Peyer's patch (tissue), 4 donors: ENCODE measurements at places on chromosomes 2 and 18.

- no peak for DNase-seq
Observed at GRCh38 chr2:100256416-100256815, 65.9 kb downstream of the LONRF2 start.

DNA sequence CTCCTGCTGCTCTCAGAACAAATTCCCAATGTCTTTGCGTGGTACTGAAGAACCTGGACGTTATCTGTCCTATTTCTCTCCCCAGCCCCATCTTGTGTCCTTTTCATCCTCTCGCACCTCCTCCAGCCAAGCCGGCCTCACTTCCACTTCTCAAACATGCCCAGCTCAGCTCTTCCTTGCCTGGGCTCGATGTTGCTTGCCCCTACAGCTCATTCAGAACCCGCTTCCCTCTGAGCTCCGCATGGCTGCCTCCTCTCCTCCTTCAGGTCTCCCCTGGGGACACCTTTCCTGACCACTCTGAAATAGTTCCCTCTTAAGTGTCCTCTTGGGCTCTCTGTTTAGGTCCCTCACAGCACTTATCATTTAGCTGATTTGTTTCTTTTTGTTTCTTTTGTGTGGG, 6.7 kb upstream of the SMARCAL1 start:
- no peak for DNase-seq

DNA sequence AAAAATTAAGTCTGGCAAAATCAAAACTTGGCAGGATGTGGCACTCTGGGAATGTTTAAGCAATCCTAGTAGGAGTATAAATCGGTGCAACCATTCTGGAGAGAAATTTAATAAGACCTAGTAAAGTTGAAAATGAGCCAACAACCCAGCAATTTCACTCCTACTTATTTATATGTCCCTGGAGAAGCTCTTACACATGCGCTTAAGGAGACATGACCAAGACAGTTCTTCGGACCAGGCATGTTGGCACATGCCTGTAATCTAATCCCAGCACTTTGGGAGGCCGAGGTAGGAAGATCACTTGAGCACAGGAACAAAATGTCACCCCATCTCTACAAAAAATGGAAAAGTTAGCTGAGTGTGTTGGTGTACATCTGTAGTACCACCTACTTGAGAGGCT, 374.6 kb upstream of the LYPD1 start:
- DNase-seq = no peak

DNA sequence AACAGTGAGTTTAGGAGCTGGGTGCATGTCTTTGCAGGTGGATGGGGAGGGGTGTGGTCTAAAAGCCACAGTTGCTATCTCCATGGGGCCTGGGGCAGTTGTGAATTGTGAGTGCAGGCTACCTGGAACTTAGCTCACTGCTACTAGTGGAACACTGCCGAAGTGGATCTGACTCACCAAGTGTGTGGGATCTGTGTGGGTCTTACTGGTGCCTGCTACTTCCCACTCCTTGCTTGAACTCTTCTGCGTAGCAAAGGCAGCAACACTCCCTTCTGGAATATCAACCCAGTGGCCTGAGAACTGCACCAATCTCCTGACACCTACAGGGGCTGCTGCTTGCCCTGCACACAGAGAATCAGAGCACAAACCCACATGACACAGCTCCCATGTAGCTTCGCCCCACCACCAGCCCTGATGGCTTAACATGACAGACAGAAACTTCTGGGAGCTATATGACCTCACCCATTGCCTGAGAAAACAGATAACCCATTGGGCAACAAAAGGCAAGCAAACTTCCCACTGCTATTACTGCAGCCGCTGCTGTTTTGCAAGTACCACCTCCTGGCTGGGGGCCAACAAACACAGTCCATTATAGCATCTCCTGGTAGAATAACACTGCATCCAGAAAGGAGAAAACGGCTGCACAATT, 455.1 kb upstream of the DDX18 start:
- no peak for DNase-seq

DNA sequence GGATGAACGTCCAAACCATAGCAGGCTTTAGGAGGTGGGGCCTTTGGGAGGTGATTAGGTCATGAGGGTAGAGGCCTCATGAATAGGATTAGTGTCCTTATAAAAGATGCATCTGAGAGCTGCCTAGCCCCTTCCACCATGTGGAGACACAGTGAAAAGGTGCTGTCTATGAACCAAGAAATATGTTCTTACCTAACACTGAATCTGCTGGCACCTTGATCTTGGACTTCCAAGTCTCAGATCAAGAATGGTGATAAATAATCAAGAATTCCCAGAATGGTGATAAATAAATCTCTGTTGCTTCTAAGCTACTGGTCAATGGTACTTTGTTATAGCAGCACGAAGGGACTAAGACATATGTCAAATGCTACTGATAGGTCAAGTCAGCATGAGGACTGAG, 15.1 kb upstream of the DYTN start:
- DNase-seq = no peak

GRCh38 chr2:10228611-10229365, 73.9 kb upstream of the HPCAL1 start:
- peak; percentile 81 for DNase-seq

DNA sequence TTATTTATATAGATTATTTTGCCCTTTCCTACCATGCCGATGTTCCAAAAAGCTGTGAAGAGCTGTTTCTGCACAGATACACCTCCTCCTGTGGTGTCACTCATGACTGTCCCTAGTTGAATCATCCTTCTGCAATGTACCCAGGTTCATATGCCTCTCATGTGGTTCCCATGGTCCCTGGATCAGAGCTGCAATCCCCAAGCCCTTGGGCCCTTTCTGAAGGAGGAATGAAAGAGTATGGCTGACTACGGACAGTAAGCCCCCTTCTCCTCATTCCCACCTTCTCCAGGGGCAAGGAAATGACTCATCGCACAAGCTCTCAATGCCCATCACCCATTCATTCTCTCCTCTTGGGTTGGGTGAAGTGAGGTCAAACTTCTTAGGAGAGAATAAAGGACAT, 63.9 kb upstream of the ACVR1 start:
- DNase-seq = no peak

- no peak for DNase-seq
Observed at GRCh38 chr2:22282220-22282619, 1102.8 kb upstream of the KLHL29 start.

GRCh38 chr2:152444448-152444847, 109.5 kb downstream of the FMNL2 start:
- no peak for DNase-seq

GRCh38 chr2:239789711-239790110, 235.4 kb downstream of the NDUFA10 start:
- peak; percentile 21 for DNase-seq

DNA sequence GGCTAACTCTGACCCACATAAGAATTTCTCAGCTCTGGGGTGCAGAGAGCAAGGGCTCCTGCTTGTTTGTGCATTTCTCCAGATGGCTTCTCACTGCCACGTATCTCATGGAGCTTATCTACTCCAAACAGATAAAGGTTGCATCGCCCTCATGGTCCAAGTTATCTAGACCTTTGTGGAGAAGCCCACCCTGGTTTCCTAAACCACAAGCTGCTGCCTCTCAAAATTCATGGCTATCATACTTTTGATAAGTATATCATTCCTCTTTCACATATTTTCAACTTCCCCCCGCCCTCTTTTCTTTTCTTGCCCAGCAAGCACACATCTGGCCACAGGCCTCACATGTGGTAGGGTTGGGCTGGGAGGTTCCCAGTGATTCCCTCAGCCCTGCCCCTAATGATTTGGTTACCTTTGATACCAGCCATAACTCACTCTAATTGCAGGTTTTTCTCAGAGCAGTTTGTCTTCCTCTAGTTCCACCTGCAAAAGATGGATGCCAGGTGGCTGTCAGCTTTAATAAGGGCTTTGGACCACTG, 146.0 kb downstream of the RHBDD1 start:
- DNase-seq = no peak

- no peak for DNase-seq
Observed at GRCh38 chr2:175007510-175007909, 2.3 kb upstream of the CHN1 start.

DNA sequence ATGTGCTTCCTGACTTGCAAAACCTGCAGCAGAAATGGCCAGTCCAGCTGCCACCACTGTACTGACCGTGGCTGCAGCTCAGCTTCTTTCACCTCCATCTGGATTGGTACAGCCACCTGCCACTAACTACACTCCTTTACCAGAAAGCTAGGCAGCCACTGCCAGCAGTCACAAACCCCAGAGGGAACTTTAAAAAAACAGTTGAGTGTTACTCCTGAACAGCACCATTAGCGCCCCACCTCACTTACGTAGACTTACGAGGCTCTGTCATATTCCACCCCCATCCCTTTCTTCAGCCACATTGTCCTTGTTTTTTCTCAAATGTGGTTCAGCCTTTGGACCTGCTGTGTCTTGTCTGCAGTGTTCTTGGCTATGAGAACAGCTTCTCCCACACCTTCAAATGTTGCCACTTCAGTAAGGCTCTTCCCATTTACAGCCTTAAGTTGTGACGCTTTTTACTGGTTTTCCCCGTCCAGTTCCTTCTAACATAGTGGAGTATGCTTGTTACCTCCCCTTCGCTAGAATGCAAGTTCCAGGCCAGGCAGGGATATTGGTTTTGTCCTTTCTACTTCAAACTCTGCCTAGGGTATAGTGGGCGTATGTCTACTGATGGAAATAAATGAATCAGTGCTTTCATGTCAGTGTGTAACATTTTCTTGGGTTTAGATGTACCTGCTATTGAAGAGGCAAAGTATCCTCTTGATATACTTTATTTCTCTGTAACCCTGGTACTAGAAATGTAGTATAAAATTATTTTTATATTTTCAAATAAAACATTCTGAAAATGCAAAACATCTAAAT, 17.0 kb downstream of the HNRNPA3 start:
- no peak for DNase-seq

GRCh38 chr2:191869178-191869577, 22.3 kb upstream of the CAVIN2 start:
- DNase-seq = no peak

GRCh38 chr2:48026865-48027264, 120.6 kb upstream of the FBXO11 start:
- DNase-seq = no peak

GRCh38 chr2:11072550-11072949, 82.7 kb upstream of the SLC66A3 start:
- no peak for DNase-seq

DNA sequence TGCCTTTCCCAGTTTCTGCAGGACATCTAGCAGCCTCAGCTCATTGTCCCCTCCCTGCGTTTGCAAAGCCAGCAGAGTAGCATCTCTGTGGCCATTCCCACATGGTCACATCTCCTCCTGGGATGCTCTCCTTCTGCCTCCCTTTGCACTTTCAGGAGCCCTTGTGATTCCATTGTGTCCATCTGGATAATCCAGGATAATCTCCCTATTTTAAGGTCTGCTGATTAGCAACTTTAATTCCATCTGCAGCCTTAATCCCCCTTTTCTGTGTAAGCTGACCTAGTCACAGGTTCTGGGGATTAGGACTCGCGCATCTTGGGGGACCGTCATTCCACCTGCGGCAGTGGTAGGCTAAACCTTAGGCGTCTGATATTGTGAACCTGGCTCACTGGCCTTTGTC, 70.7 kb downstream of the NEDD4L start:
- no peak for DNase-seq

DNA sequence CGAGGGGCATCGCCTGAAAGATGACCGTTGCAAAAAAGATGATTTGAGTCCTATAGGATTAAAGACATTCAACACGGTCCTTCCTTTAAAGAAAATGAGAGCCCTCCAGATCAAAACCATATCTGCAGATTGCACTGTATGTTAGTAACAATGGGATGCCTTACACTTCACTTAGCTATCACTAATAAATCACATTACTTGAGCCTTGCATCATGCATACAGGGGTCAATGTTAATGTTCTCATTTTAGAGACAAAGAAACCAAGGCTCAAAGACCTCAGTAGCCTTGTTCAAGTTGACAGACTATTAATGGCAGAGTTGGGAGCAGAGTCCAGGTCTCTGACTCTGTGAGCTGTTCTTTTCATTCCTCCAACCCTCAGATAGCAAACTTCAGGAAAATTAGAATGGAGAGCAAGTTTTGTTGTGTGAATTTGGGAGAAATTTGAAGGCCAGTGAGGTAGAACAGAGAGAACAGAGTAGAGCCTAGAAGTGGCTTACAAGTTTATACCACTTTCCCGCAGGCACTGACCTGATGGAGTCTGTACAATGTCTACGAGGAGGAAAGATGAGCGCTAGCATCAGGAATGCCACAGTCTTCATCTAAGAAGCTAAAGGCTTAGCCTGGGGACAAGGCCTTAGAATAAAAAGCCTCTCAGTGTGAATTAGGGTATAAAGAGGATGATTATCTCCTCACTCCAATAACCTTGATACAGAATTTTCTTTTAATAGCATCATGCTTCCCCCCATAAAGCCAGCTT, 48.3 kb downstream of the TRIB2 start:
- no peak for DNase-seq

DNA sequence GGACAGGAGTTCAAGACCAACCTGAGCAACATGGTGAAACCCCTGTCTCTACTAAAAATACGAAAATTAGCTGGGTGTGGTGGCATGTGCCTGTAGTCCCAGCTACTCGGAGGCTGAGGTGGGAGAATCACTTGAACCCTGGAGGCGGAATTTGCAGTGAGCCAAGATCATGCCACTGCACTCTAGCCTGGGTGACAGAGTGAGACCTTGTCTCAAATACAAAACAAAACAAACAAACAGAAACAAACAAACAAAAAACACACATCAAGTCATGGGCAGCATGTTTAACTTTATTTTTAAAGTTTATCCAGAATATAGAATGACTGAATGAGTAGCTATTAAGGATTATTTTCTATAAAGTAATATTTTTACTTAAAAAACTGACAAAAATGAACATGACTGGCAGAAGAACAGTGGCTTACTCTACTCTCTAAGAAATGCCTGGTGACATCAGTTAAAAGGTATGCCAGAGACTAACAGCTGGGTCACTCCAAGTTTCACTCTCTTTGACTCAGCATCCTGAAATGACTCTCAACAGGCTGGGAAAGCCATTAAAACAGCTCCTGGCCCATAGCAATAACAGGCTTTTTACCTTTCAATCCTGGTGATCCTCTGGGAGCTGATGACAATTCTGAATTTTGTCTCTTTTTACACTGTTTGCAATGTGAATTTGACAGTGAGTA, 281.6 kb upstream of the STON1 start:
- DNase-seq = no peak

DNA sequence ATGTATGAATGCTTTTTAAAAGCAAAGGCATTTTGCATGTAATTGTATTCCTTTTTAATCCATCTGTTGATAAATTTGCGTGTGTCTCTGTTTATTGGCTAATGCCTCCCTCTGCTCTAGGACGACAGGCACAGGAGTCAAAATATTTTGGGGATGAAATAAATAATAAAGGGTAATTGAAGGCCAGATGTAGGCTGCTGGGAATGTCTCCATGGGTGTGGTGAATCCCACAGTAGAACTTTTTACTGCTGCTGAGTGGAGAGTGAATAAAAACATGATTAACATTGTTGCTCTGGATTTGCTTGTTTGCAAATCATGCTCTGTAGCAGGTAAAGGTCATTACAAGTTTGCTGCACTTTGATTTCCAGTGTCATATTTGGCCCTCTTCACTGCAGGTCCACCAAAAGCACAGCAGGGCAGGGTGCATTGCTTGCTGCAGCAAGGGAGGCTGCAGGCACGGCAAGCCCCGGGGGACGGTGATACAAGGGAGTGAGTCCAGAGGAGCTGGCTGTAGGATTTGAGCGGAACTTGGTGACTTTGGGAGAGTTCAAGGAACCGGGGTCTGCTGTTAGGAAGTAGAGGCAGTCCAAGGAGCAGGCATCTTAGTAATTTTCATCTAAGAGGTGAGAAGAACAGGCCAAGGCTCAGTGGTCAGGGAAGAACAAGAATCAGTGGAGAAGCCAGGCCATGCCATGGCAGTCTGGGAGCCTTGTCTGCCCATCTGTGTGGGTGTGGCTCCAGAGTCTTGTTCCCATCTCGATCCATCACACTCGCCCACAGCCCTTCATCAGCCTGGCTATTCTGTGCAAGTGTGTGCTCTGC, 201.5 kb upstream of the RAB6C start:
- no peak for DNase-seq
